NCI-H526 treated with DMSO at 0.1 percent for 48 hours (cell line): ENCODE measurements at places on chromosomes 6 and 20.
A peak's percentile ranks its signal among the peaks of the same experiment; 100 is the strongest.

DNA sequence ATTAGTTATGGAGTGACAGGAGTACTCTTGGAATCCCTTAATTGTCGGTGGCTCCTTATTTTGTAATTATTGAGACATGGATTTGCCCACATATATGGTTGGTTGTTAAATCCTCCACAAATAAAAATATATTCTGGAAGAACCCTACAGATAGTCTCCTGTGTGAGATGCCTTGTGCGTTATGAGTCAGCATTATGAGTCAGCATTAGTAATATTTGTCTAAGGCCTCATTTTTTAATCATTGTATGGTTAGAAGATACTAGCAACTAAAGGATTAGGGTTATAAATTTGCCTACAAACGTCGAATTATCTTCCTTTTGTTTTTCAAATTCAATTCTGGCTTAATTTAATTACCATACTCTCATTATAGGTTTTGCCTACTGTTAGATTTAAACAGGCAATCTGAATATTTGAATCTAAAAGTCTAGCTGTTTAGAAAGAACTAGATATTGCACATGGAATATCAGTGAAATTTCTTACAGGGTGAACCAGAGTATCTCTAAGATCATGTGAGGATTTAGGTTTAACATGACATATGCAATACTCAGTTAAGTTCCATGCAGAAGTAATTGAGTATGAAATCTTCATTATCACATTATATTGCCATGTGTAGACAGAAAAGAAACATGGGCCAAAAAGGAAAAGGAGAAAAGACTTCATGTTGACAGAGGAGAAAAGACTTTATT is 5.9 kb downstream of the C6orf58 start:
- no peak for DNase-seq

- peak; percentile 94 for DNase-seq
Measured at GRCh38 chr20:20079102-20079784, 26.9 kb downstream of the CFAP61 start.

DNA sequence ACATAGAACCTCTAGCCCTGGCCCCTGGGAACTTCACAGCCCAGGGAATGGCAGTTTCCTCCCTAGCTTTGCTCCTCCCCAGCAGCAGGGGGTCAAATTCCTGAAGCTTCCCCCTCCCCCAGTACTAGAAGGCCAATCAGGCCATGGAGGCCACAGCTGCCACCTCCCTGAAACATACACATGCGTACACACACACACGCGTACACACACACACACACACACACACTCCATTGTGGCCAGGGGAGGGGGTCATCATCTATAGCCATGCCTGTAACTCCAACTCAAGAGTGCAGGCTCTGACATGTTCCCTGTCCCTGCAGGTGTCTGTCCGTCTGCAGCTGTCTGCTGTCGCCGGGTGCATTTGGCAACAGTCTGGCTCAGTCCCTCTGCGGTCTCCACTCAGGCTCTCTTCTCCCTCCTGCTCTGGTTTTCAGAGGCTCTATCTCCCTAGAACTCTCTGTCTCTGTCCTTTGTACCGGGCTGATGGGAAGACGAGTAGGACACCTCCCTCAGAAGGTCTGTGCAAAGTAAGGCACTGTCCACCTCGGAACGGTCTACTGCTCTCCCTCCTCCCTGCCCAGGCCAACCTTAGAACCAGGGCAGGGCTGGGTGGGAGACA is 1.4 kb downstream of the LRFN2 start:
- no peak for DNase-seq

DNA sequence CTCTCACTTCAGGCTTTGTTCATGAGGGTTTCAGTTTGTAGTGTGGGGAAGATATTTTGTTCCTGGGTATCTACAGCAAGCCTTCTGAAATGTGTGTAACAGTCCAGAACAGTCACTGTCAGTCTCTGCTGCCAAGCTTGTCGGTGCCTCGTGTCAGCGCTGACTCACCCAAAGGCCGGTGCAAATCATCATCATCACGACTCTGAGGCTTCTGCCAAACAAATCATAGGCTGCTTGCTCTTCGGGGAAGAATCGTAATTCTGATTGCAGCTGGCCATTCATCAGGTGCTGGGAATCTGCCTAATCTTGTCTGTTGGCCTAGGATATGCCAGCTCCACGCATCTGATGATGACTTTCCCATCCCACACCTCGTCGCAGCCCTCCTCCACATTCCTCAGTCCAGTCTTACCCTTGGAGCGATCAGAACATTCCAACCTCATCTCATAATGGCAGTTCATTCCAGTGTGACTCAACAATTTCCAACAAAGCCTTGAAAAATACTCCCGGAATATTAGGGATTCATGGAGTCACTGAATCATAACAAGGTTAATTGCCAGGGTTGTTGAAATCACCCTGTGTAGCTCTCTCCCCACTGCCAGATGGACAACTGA is 40.9 kb downstream of the ALDH8A1 start:
- no peak for DNase-seq

DNA sequence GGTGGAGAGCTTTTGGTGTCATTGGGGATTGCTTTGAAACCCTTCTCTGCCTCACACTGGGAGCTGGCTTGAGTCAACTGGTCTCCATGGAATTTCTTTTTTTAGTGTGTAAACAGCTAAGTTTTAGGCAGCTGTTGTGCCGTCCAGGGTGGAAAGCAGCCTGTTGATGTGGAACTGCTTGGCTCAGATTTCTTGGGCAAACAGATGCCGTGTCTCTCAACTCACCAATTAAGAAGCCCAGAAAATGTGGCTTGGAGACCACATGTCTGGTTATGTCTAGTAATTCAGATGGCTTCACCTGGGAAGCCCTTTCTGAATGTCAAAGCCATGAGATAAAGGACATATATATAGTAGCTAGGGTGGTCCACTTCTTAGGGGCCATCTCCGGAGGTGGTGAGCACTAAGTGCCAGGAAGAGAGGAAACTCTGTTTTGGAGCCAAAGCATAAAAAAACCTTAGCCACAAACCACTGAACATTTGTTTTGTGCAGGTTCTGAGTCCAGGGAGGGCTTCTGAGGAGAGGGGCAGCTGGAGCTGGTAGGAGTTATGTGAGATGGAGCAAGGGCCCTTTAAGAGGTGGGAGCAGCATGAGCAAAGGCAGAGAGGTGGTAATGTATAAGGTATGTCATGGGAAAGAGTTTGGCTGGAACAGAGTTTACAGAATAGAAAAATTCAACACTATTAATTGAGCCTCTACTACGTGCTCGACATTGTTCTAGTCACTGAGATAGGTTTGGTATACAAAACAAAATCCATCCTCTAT is 31.2 kb downstream of the SRSF3 start:
- no peak for DNase-seq

GRCh38 chr6:134830940-134831339 is 119.0 kb downstream of the ALDH8A1 start:
- DNase-seq, result no peak

- peak; percentile 50 for DNase-seq
Measured at GRCh38 chr20:58888521-58889333, 36.2 kb downstream of the GNAS start.

- DNase-seq, result no peak
Measured at GRCh38 chr20:49303065-49303552, 25.3 kb upstream of the ZNFX1 start.

DNA sequence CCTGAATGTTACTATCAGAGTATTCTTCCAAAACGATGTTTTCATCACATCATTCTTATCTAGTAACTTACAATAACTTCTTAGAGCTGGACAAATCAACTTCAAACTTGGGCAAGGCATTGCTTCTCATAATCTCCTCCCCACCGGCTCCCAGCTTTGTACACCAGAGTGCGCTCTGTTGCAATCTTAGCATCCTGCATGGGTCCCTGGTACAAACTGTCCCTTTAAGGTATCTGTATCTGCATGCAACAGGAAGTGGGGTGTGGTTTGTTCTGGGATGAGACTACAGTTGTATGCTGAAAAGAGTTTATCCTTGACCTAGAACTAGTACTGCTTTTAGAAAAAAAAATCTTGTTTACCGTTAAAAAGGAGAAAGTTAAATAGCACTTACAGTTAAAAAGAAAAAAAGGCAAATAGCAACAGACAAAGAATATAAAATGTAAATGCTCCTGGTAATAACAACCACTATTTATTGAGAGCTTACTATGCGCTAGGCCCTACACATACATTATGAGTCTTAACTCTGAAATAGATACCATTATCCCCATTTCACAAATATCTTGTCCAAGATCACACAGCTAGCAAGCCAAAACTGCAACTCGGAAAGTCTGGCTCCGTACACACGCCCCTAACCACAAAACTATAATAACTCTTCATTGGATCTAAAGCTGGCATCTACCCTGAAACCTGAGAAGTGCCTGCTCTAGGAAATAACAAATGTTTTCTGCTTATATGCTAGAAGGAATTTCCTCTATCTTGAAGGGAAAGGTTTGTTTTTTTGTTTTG is 9.8 kb upstream of the HECA start:
- DNase-seq, result peak; percentile 29

DNA sequence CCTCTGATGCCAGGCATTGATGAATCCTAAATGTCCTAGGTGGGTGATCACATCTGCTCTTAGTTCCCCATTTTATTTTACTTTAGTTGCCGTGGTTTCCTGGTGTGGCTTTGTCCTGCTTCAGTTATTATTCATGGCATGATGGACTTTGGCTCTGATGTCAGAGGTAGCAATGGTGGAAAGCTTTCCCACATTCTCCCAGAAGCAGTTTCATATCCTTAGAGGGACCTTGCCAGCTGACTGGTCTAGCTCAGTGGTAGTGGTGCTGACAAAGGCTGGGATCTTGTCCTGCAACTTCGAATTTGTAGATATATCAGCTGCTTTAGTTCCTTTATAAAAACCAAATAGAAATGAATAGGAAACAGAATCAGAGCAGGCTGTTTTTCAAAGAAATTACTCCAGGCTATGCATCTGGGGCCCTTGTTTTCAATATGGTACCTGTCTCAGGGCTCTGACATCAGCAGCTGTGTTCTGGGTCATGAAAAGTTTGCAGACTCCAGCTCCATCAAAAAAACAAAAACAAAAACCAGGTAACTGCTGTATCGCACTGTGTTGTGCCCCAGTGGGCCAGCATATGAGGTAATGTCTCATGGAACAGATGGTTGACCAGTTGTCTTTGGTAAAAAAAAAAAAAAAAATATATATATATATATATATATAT is 133.7 kb downstream of the PLCB4 start:
- no peak for DNase-seq

DNA sequence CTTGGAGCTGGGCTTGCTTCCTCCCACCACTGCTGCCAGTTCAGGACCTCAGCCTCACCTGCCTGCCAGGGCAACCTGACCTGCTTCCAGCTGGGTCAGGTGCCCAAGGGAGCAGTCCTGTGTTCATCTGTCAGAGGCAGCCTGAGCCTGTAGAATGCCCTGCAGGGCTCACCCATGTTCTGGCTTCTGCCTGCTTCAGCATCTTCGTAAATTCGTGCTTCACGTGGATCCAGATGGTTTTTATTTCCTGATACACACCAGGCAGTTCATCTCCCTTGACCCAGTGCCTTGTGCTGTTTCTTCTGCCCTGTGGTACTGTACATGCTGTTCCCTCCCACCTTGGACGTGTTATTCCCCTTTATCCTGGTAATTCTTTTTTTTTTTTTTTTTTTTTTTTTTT is 50.2 kb downstream of the ARID1B start:
- no peak for DNase-seq

DNA sequence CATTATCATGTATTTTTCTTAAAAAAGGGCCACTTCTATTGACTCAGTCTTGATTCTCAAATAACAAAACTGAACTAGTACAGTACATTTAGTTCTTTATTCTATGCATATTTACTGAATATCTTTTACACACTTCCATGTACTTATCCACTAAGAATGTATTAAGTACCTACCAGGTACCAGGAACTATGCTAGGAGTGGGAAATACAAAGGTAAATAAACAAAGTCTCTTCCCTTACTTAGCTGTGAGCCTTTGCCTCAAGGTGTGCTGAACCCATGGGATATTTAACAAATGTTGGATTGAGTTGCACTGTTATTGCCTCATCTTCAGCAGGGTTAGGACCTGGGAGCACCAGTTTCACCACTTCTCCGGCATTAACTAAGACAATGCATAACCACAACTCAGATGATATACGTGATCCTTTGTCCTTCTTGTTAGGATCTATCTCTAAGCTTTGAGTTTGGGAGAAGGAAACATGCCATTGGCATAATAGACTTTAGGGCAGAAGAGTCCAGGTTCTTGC is 533.9 kb downstream of the TFAP2B start:
- DNase-seq, result no peak

DNA sequence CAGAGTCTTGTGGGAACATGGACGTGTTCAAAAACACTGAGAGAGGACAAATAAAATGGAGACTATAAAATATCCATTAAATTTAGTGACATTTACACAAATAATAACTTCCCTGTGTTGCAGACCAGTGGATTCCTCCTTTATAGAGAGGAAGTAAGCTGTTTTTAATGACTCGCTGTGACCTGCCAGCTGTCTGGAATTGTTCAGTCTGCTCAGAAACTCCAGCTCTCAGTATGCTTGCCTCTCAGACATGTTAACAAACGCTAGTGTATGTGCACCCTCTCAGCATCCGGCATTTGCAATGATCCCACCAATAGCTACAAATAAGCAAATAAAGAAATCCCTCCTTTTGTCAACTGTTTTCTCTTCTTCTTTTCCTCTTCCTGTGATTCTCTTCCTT is 158.0 kb upstream of the TCF21 start:
- no peak for DNase-seq

GRCh38 chr6:136226674-136227377 is 23.3 kb downstream of the MTFR2 start:
- DNase-seq, result no peak

DNA sequence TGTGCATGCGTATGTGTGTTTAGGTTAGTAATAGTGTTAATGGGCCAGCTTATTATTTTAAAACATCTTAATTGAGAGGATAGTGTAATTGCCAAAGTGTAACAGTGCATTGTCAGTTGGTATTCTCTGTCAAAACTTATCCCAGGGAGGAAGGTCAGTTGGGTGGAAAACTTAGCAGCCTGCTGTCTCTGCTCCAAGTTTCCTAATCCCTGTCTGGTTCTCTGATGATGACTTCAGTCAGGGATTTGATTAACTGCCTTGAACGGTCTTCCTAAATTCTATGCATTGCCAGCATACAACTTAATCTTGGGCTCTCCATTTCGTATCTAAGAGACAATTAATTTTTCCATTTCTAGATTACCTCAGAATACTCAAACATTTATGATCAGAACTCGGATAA is 51.1 kb downstream of the L3MBTL3 start:
- DNase-seq, result no peak

DNA sequence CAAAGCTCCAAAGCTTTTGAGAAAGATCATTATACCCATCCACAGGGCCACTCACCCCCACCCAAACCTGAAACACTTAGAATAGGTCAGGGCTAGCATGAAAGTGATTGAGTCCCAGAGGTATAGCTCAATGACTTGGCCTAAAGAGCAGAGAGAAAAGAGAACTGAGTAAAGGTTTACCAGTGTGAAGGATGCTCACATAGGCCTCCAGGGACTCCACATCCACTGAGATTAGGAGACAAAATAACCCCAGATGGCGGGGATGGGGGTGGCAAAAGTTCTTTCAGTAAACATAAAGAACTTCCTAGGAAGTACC is 12.2 kb downstream of the SAYSD1 start:
- no peak for DNase-seq
